Activated B cell treated with CpG ODN at 0.5 μM for 24 hours (primary cell): ENCODE measurements at places on chromosomes 12 and 14. TPM values are rescaled to one million over a fixed set of nuclear protein-coding genes. Genes with fewer than 3 reads are reported as not detected.

RNF212B gene
- not detected in 2 replicates for total RNA-seq

KRT2 gene
- total RNA-seq, result not detected in 2 replicates

OR6C75 gene
- not detected in 2 replicates for total RNA-seq

AKAP5 gene
- 4.3 and 5.1 TPM in 2 replicates for total RNA-seq

SERPINA10 gene
- not detected in 2 replicates for total RNA-seq

KRT4 gene
- not detected in 2 replicates for total RNA-seq

KLRC3 gene
- total RNA-seq, result not detected in 2 replicates

GARIN6 gene
- not detected in 2 replicates for total RNA-seq

GUCY2C gene
- 0.22 and 0.32 TPM in 2 replicates for total RNA-seq

RNF31 gene
- total RNA-seq, result 87.4 and 99.8 TPM in 2 replicates

CLEC4C gene
- total RNA-seq, result 0.44 TPM in 1 of 2 replicates, not detected in the other

PLD4 gene
- total RNA-seq, result 458 and 473 TPM in 2 replicates

SEL1L gene
- 52.9 and 55.4 TPM in 2 replicates for total RNA-seq

CCDC175 gene
- total RNA-seq, result not detected in 2 replicates

SERPINA1 gene
- total RNA-seq, result 0.31 TPM in 1 of 2 replicates, not detected in the other

TM7SF3 gene
- total RNA-seq, result 20.7 and 30.5 TPM in 2 replicates

KRT79 gene
- not detected in 2 replicates for total RNA-seq

GALNT16 gene
- total RNA-seq, result 0.56 and 1.2 TPM in 2 replicates

GPRC5A gene
- total RNA-seq, result not detected in 2 replicates

IL31 gene
- not detected in 2 replicates for total RNA-seq

DNM1L gene
- total RNA-seq, result 67.8 and 83.1 TPM in 2 replicates

DYRK2 gene
- 37.6 and 40.3 TPM in 2 replicates for total RNA-seq

TSPAN19 gene
- not detected in 2 replicates for total RNA-seq

SYT1 gene
- total RNA-seq, result 0.39 and 0.49 TPM in 2 replicates

FLRT2 gene
- not detected in 2 replicates for total RNA-seq

CLBA1 gene
- total RNA-seq, result 2.7 and 3.9 TPM in 2 replicates

BHLHE41 gene
- 34.5 and 40.5 TPM in 2 replicates for total RNA-seq

B4GALNT3 gene
- total RNA-seq, result 0.17 TPM in 1 of 2 replicates, not detected in the other

BLTP3B gene
- total RNA-seq, result 22.3 and 22.5 TPM in 2 replicates

APOF gene
- not detected in 2 replicates for total RNA-seq

STAB2 gene
- total RNA-seq, result not detected in 2 replicates

RNU4-1 gene
- 3,997 and 4,399 TPM in 2 replicates for total RNA-seq

LRTM2 gene
- total RNA-seq, result not detected in 2 replicates

RERGL gene
- total RNA-seq, result not detected in 2 replicates

NOC4L gene
- 28.1 and 29.1 TPM in 2 replicates for total RNA-seq
